ENCODE measurements at places on chromosomes 4 and X.
A peak's percentile ranks its signal among the peaks of the same experiment; 100 is the strongest.

GRCh38 chrX:16978193-16978984 is 31.9 kb downstream of the REPS2 start:
- no peak for DNase-seq

- DNase-seq = no peak
These were observed 126.9 kb downstream of the MFAP3L start for GRCh38 chr4:169899295-169899694.

DNA sequence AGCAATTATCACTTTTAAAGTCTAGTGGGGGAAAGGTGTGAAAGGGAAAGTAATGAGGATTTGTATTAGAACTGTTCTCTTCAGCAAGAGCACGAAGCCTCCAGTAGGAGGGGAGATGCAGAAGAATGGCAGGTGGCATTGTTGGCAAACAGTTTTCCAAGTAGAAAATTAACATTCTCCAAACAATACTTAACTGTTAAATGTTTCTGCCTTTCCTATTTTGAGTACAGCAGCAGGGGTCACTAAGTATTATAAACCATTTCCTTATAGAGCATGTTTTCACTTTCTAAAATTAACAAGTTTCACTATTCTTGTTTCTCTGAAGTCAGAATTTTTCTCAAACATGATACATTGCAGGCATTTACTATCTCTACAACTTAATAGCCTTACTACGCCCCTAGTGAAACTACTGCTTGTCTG is 58.7 kb downstream of the LEF1 start:
- no peak for DNase-seq

GRCh38 chr4:174279433-174280155 is 3.9 kb downstream of the FBXO8 start:
- DNase-seq = no peak

- peak; percentile 5 for DNase-seq
These were observed 200.7 kb downstream of the CRLF2 start for GRCh38 chrX:1011691-1012283.

DNA sequence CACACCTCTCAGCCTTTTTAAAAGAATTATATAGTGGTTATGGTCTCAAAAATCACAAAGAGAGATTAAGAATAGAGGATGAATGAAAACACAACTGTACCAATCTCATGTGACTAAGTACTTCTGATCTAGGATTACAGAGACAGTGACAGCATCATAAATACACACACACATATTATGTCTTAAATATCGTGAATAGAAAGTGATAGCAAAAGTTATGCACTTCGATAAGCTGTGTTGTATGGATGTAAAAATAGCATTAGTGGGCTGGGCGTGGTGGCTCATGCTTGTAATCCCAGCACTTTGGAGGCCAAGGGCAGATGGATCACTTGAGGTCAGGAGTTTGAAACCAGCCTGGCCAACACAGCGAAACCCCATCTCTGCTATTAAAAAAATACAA is 25.0 kb downstream of the GYPA start:
- no peak for DNase-seq

- no peak for DNase-seq
These were observed 22.3 kb upstream of the TMEM165 start for GRCh38 chr4:55373461-55373860.

GRCh38 chr4:89142691-89143669 is 31.6 kb downstream of the TIGD2 start:
- DNase-seq = no peak

Measured in activated CD4-positive, alpha-beta T cell treated with anti-CD3 and anti-CD28 coated beads, Interleukin-2, amount 50 U/mL, for 48 hours (primary cell).